NCI-H774 (cell line): ENCODE measurements at places on chromosomes 5 and 9.

- no peak for DNase-seq
These were observed 396.5 kb upstream of the MEF2C start for GRCh38 chr5:89279391-89280036.

DNA sequence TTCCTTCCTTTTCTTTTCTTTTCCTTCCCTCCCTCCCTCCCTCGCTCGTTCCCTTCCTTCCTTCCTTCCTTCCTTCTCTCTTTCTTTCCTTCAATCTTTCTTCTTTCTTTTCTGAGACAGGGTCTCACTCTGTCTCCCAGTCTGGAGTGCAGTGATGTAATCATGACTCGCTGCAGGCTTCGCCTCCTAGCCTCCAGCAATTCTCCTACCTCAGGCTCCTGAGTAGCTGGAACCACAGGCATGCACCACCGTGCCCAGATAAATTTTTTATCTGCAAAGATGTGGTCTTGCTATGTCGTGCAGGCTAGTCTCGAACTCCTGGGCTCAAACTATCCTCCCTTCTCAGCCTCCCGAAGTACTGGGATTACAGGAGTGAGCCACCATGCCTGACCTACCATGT is 81.4 kb downstream of the SPATA31C2 start:
- DNase-seq, result no peak

DNA sequence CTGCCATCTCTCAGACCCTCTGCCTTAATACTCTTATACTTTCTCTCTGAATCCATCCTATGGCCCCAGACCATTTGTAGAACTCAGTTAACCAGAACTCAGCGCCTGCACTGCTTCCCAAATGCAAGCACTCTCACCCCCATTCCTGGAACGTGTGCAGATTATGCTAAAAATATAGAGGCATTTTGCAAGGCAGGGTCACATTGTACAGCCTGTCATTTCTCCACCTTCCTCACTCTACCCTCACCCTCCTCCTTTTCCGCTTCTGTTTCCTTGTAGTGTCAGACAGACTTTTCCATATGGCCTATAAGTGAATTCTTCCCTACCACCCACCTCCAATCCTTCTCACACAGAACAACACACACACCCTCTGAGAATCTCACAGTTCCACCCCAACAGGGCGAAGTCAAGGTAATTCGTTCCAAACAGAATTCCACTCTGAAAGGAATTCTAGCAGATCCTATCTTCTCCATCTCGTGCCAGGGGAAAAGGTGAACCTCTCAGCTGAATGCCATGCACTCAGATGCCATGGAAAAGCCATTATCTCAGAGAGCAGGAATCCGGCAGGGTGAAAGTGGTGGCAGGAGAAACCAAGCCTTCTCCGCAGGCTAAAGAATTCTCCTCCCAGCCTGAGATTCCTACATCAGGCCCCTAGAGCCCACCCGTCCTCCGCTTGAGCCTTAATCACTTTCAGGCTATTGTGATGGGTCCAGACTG is 25.3 kb downstream of the GGTA1 start:
- no peak for DNase-seq

DNA sequence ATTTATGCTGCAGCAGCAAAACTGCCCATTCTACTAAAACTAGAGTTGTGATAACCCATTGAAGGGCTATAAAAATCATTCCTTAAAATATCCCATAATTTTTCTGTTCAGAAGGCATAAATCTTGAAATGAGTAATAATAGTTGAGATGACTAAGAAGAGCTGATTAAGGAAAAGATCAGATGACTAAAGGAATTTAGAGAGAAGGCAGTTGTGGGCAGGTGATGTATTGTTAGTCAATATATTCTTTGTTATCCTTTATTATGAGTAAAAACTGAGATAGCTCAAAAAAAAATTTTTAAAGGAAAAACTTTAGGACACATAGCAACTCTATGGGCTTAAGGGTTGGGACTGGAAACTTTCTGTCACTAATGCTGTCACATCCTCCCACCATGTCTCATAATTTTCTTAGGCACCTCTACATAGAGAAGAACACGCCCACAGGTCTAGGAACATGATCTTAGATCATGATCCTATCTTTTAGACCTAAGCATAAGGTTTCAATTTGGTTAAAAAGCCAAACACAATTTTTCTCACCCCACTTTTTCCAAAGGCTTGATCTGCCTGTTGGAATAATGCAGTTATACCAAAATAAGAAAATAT is 597.5 kb upstream of the MEF2C start:
- no peak for DNase-seq

GRCh38 chr5:117054911-117055310 is 480.3 kb upstream of the SEMA6A start:
- DNase-seq, result peak; percentile 13

- no peak for DNase-seq
These were observed 47.2 kb downstream of the GLDC start for GRCh38 chr9:6598249-6598725.

DNA sequence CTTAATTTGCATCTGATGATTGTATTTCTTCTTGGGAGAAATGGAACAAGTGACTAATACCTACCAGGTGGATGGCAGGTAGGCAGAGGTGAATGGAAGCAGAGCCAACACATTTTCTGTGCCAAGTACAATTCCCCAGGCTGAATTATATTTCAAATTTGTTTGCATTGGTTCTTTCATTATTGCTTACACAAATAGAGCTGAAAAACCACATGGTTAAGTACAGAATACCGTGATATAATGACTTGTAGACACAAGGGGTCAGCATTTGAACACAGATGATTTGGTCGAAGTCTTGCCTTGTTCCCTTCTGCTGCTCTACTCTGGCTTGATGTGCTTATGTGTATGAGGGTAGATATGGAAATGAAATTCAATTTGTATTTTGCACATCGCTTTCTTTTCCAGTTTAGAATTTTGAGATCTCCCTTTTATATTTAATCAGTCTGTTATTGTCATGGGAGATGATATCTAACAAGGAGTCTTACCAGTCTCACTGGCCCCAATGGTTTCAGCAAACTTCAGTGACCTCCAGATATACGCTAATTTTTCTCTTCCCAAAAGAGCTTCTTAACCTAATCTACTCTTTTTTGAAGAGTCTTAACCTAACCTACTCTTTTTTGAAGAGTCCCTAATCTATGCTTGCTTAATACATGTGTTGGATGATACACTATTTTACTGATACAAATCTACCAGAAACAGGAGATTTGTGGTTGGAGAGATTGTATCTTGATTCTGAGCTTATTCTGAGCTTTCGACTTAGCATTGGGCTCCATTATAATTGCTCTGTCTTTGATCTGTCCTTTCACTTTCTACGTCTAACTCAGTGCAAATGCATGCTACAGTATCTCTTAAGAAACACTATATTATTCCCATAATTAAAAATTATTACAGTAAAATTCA is 88.1 kb downstream of the PCSK1 start:
- DNase-seq, result peak; percentile 83

DNA sequence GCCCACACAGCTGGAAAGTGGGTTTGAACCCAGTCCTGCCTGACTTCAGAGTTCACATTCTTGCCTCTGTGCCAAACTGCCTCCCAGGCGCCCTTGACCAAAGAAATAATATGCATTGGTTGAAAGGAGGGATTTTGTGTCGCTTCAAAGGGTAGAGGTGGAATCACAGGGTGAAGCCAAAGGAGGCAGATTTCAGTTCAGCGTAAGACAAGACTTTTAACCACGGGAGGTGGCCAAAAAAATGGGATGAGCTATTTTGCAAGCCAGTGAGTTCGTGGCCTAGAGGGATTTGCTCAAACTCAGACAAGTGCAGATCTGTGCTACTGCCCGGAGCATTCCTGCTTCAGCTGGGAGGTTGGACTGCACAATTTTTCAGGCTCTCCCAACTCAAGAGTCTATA is 57.6 kb upstream of the RANBP3L start:
- DNase-seq, result no peak

DNA sequence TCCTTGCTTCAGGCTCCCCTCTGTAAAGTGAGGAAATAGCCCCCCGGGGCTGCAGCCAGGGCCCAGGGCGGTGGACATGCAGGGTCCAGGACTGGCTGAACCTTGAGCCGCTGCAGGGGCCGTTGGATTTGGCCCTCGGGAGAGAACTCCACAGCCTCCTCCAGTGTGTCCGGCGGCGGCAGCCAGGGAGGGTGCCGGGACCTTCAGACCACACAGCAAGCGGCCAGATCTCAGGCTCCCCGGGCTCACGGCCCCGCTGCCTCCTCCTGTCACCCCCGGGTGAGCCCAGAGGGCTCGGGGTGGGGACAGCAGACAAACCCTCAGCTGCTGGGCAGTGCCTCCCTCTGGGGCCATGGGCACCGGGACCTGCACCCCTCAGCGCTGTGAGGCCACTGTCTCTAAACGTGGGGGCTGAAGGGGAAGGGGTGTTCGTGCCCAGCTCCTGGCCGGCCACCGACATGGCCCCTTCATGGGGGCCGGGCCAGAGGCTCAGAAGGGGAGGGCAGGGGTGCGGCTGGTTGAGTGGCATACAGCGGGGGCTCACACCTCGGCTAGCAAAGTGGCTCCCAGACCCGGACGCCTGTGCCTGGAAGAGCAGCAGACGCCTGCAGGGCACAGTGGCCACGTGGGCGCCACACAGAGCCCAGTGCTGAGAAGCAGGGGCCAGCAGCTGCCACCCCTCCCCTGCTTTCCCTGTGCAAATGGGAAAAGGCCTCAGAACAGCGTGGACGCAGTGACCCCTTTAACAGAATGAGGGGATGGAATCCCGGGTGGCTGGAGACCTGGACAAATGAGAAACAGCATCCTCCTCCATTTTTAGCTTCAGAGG is 19.7 kb downstream of the SLC9A3 start:
- no peak for DNase-seq

- no peak for DNase-seq
These were observed 50.1 kb downstream of the FOXI1 start for GRCh38 chr5:170155771-170156170.

GRCh38 chr5:74625742-74626241 is 14.7 kb downstream of the ENC1 start:
- no peak for DNase-seq

- no peak for DNase-seq
These were observed 211.2 kb upstream of the DAPK1 start for GRCh38 chr9:87286506-87286905.

DNA sequence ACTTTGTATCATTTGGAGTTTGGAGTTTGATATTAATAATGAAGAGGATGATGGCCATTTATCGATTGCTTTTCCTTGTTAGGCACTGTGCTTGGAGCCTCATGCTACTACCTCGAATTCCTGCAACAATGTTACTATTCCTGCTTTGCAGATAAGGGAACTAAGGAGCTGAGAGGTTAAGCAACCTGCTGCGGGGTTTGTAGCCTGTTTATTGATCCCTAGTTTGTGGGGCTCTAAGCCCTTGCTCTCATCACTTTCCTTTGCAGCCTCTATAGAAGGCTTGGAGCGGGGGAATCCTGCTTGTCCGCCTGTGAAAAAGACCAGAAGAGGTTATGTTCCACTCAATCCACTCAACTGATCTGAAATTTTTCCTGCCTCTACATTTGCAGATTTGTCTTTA is 15.8 kb downstream of the ARHGEF28 start:
- DNase-seq, result no peak

DNA sequence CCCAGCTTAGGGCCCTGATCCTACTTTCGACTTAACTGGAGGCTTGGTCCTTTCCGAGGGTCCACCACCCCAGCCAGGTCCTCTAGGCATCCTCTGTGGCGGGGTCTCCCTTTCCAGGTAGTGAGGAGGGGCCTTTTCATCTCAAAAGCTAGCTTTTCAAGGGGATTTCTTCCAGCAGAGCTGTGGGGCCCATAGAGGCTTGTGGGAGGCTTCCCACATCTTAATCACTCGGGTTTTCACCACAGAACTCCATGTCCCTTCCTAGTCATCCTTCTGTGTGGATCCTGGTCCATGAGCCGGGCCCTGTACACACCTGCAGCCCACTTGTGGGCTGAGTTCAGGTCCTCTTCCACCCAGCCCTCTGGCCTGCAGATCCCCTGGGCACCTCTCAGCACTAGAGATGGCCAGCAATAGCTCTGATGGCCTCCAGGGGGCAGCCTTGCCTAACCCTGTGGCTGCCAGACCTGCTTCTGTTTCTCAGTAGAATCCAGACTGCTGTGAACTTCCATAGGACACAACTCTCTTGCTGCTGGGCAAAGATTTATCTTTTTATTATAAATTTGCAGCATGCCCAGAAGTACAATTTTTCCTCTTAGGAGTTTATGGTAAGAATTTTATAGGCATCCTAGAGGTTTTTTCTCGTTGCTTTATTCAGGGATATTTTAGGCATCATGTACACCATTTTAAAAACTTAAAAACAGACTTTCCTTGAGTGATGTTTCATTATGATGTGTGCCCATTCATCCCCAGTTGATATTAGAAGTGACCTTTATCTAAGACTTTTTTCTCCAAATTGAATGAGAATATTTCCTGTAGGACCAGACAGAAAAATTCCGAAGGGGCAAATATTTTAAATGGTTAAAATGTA is 208.9 kb downstream of the TRIO start:
- DNase-seq, result peak; percentile 77

- no peak for DNase-seq
These were observed 463.3 kb downstream of the IRX1 start for GRCh38 chr5:4058899-4059298.

DNA sequence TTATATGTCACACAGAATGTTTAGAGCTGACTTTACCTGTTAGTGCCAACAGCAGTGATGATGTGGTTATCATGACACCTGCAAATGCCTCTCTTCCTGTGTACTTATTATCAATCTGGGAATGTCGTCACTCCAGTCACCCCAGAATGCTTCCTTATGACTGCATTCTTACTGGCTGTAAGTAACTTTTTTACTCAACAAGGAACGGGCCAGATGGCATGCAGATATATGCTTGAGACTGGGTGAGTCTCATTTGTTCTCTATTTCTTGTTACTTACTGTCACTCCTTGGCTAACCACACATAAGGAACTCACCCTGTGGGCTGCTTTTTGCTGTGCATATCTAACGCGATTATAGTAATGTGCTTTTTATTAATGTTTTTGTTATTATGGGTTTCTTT is 385.5 kb upstream of the MEF2C start:
- no peak for DNase-seq

GRCh38 chr5:77356740-77357139 is 135.4 kb downstream of the WDR41 start:
- peak; percentile 34 for DNase-seq

- DNase-seq, result no peak
These were observed at the start of gene PCDHB15 for GRCh38 chr5:141245250-141245717. PCDHB15 (plus strand) TSS chr5:141245395; CDS start chr5:141245579, 184 bp downstream.

DNA sequence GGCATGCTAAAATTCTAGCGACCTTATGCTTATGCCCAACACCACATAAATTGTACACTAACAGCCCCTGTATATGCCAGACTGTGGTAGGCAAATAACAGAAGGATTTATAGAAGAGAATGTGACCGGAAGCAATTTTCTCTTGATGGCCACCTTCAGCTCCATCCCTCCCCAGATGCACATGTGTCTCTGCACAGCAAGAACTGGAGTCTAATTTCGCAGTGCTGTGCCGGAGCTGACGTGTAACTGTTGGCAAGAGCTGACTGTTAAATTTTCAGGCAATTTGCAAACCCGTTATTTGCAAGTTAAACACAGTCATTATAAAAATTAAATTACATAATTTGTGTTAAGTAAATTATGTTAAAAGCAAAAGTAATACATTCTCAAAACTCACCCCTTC is 48.4 kb downstream of the PCA3 start:
- no peak for DNase-seq

- DNase-seq, result no peak
These were observed 139.6 kb downstream of the GABRB2 start for GRCh38 chr5:161406880-161407279.

- no peak for DNase-seq
These were observed 185.7 kb downstream of the ATPSCKMT start for GRCh38 chr5:10063997-10064396.

GRCh38 chr5:39451276-39451941 is 26.6 kb upstream of the DAB2 start:
- DNase-seq, result no peak

GRCh38 chr9:2085716-2086115 is 70.6 kb downstream of the SMARCA2 start:
- no peak for DNase-seq
